ENCODE measurements at places on chromosomes 1 and 21.

DNA sequence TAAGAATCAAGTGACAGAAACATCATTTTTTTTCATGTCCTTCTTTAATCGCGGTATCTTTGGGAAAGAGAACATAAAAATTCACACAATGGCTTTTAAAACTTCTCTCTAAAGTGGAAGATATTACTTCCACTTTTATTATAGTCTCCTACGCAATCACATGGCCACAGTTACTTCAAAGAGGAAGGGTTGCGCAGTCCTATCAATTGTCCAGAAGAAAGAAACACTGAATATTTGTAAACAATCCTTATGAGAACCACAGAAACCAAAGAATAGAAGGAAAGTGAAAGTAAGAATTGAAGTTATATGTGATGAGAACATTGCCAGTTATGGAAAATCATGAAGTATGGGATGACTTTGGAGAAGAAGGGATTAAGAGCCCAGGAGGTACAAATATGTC, 32.6 kb downstream of the CFH start:
- DNase-seq: no peak

GRCh38 chr1:188240772-188241406, 1412.1 kb downstream of the PLA2G4A start:
- no peak for DNase-seq

GRCh38 chr1:151579436-151580225, 32.2 kb upstream of the SNX27 start:
- DNase-seq: no peak

DNA sequence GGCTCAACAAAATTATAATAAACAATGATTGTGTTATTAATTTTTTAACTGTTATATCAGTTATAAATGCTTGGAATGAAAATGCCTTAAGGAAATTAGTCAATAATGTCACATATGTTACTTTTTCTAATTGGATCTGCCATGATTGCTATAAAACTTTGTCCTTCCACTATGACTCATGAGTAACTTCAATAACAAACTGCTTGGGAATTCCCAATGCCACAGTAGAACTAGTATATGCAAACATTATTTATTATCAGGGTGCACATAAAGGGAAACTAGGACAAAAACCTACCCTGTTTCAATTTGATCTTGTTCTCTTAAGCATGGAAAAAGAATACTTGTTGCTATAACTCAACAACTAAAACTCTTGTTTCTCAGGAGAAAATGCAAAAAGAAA, 59.1 kb upstream of the PDC start:
- no peak for DNase-seq

DNA sequence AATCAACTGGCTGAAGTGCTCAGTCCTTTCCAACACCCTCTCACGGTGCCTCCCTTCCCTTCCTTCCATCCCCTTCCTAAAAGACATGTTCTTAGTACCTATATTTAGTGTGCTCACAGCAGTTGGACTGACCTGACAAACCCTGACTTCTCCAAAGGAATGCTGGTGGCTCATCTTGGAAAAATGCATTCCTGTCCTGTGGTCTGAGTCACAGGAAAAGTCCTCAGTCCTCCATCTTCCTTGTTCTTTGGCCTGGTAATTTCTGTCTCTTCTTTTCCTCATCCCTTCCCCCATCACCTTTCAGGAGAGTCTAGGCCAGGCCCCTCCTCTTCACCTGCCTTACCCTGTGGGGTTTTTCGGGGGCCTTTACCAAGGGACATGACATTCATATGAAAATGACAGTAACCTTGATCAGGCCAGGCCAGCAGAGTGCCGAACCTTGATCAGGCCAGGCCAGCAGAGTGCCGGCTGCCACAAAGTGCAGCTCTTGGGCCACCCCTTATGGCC, 7.2 kb downstream of the ATP1B1 start:
- no peak for DNase-seq

GRCh38 chr1:87176514-87176913, 152.2 kb upstream of the LMO4 start:
- DNase-seq: no peak

DNA sequence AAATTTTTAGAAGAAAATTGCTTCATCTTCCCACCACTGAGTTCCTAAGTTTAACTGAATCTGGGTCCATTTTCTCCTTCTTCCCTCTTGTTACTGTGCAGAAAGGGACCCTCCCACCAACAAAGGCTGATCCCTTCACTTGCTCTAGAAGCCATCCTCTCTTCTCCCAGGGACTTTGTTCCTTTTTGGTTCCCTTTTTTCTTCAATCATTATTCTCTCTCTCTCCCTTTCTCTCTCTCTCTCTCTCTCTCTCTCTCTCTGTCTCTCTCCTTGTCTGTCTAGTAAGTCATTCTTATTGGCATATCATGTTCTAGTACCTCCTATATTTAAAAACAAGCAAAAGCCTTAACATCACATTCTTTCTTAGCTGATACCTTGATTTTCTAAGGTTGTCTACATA, 31.7 kb upstream of the GADD45A start:
- no peak for DNase-seq

GRCh38 chr1:38308780-38309179, 262.2 kb upstream of the POU3F1 start:
- no peak for DNase-seq

- no peak for DNase-seq
These were observed 6.7 kb downstream of the IL20 start for GRCh38 chr1:206872139-206872538.

GRCh38 chr1:24735509-24736375, 9.5 kb upstream of the CLIC4 start:
- no peak for DNase-seq

DNA sequence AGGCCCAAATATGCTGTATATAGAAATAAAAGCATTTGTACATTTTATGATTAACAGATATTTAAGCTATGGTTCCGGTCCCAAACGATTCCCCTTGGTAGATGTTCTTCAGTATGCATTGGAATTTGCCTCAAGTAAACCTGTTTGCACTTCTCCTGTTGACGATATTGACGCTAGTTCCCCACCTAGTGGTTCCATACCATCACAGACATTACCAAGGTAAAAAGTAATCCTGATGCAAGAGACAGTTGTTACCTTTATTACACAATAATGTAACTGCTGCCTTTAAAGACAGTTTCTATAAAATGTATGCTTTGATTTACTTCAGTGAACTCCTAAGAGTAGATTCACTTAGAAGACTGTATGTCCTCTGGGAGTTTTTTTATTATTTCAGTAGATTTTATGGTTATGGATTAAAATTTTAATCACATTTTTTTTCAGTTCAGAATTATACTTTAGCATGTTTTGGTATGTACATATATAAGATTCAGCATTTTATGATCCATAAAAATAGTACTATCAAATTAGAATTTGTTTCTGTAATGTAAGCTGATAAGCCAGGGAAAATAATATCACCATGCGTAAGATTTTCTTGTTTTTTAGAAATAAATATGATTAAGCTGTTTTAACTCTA, 96.5 kb downstream of the USP25 start:
- DNase-seq: no peak

All from activated T-cell treated with anti-CD3 and anti-CD28 coated beads, Interleukin-2, amount 50 U/mL, for 24 hours (primary cell).